ENCODE measurements at places on chromosomes 2 and 18.

DNA sequence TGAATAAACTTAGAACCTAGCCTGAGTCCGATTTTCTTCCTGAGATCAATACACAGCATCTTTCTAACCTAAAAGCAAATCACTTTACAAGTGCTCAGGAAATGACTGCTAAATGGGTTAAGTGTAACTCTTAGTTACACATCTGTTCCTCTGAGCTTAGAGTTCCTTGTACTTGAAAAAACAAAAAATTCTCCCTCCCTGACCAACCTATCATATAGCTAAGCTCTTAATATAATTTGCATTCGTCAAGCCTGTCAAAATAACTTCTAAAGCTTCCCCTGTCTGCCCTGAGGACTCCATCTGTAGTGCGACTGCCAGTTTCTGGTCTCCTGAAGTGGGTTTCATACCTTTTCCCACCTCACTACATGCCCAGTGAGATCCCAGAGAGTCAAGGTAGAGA is 190.4 kb downstream of the NCK2 start:
- DNase-seq = no peak

DNA sequence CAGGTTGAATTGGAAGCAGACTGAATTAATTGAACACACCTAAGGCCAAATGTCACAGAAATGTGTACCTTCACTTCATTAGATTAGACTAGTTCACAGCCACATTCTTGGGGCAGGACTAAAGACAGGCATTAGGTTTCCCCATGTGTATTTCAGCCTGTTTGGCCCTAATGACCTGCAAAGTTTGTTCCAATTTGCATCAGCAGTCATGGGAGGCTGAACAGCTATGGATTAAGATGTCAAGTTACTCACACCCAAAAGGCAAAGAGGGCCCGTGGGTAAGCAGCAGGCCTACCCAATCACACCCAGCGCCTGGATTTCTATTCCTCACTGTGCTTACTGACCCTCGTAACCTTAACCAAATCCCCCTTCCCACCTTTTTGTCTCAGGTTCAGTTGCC is 99.6 kb upstream of the RIOK3 start:
- no peak for DNase-seq

GRCh38 chr2:67802291-67802690 is 260.5 kb downstream of the C1D start:
- DNase-seq = no peak

DNA sequence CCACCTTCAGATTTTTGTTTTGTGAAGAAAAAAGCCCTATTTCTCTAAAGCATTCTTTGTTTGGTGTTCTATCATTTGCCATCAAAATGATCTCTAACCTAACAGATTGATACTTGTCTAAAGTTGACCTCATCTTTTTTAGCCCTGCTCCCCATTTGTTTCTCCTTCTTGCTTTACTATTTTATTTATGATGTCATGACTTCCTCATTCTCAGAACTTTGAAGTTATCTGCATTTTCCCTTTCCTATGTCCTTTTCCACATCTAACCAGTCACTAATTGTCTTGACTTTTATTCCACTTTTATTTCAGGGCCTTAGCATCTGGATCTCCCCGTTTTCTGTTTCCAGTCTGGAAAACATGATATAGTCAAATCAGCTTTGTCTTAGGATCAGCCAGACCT is 8.3 kb downstream of the RAPGEF4 start:
- no peak for DNase-seq

GRCh38 chr2:109295070-109295780 is 166.2 kb downstream of the SH3RF3 start:
- no peak for DNase-seq

Data from activated T-cell treated with anti-CD3 and anti-CD28 coated beads, Interleukin-2, amount 50 U/mL, for 1 hour (primary cell).